ENCODE measurements at places on chromosomes 7 and 10.

GRCh38 chr7:132607656-132608055 is 31.4 kb upstream of the PLXNA4 start:
- H3K36me3 ChIP-seq: no peaks in the 10 kb centered on the region
- DNase-seq: no peak
- H3K4me3 ChIP-seq: no peak overlapping the region
- H3K27ac ChIP-seq: no peak overlapping the region

- H3K4me3 ChIP-seq: no peak overlapping the region
- peaks cover 44% of the 10 kb centered on the region for H3K4me1 ChIP-seq
- peaks cover 6% of the 10 kb centered on the region for H3K36me3 ChIP-seq
- DNase-seq: no peak
Observed at GRCh38 chr7:112254156-112254555, 47.7 kb downstream of the ZNF277 start.

- DNase-seq: no peak
- H3K4me1 ChIP-seq: no peaks in the 10 kb centered on the region
Observed at GRCh38 chr7:111986601-111987000, 219.6 kb downstream of the DOCK4 start.

DNA sequence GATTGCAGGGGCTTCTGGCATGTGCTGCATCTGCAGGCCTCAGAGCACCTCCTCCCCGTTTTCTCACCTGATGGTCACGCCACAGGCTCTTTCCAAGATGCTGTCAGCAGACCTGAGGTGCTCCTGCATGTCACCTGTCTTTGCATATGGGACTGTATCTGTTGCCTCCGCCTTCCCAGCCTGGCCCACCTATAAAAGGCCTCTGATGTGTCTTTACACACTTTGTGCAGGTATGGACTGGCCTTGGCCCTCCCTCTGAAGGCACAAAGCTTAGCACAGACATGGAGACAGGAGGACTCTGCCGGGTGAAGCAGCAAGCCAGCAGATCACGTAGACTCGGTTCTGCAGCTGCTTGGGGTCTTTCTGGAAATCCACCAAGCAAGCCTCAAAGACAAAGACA is 220.9 kb upstream of the PPP2R2D start:
- peaks cover 13% of the 10 kb centered on the region for H3K27me3 ChIP-seq
- H3K27ac ChIP-seq: no peak overlapping the region
- H3K36me3 ChIP-seq: no peaks in the 10 kb centered on the region

DNA sequence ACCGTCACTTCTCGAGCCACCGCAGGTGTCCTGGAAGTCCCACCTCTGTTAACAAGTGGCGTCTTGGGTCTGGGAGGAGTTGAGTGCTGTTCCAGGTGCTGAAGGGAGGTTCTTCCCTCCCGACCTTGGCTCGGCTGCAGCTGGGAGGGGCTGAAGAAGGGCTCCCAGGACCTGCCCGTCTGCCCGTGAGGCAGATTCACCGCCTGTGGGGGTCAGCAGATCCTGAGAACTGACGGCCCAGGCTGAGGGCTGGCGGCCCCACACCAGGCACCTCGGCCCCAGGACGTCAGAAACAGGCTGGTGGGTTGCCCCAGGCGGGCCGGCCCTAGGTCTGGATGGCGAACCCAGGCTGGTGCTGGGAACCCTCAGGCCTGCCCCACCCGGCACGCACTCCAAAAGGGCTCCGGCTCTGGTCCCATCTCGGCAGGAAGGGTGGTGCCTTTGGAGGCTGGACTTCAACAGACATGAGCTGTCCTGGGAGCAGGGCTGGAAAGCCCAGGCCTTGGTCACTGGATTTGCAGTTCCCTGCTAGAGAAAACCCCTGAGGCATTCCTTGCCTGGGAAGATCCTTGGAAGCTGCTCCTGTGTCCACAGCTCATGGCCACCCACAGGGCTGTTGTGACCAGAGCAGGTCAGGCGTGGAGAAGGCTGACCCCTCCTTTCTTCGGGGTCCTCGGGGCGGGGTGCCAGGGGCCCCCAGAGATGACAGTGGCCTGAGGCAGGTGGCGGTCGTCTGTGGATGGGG is 42.6 kb upstream of the CFAP46 start:
- H3K27ac ChIP-seq: no peak overlapping the region
- H3K36me3 ChIP-seq: no peaks in the 10 kb centered on the region
- DNase-seq: no peak
- peaks cover 4% of the 10 kb centered on the region for H3K27me3 ChIP-seq

DNA sequence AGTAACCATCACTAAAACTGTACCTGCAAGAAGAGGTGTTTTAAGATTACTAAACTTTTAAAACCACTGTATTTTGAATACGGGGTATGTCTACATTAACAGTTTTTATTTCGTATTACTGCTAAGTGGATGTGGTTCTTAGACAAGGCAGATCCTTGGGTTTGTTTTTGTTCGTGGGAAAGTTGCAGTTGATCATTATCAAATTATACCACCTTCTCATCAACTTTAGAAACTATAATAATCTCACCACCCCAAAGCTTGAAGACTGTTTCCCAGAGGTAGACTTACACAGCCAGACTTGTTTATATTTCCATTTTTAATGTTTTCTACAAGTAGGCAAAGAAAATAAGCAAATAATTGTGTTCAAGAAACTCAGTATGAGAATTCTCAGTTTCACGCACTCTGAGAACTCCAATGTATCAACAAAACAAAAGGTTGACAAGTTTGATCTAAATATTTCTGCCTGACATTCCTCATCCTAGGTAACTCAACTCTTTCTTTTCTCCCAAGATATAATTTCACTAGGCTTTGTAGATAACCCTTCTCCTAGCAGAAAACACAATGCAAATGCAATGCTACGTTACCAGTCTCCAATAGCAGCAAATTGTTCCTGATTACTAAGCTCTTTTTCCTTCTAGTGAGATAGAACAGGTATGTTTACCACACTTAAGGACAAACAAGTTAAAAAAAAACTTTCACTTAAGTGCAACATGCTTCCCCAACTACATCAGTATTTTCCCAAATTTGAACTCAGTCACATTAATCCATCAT is 36.0 kb downstream of the IGF2BP3 start:
- DNase-seq: no peak
- H3K4me1 ChIP-seq: peaks cover 1% of the 10 kb centered on the region
- H3K27ac ChIP-seq: no peak overlapping the region

DNA sequence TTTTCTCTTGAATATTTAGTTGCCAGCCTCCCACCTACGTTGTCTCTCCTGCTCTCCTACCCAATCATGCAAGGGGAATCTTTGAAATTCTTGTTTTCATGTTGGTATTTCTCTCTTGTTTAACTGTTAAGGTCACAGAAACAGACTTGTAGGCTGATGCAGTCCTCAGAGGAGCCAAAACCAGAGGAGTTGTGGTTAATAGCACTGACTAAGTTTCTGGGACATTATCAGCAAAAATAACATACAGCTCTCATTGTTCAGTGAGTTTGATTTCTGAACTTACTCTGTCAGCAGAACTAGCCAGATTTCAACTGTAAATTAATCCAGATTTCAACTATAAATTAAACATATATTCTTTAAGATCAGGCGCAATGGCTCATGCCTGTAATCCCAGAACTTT is 11.1 kb upstream of the CUL1 start:
- no peaks in the 10 kb centered on the region for H3K4me1 ChIP-seq
- no peak overlapping the region for H3K4me3 ChIP-seq
- no peaks in the 10 kb centered on the region for H3K27me3 ChIP-seq
- no peaks in the 10 kb centered on the region for H3K36me3 ChIP-seq
- DNase-seq: no peak

DNA sequence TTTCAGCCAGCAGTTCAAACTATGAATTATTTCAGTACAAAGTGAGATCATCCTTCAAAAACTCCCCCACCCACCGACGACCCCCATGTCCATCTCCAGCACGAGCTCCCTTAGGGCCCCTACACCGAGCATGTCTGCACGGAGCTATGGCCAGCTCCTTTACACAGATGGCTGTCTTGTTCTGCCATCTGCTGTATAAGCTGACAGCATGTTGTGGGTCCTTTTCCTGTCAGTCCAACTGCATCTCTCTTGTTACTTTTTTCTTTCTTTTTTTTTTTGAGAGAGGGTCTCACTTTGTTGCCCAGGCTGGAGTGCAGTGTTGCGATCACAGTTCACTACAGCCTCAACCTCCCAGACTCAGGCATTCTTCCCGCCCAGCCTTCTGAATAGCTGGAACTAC is 21.6 kb downstream of the NPC1L1 start:
- H3K4me3 ChIP-seq: no peak overlapping the region
- H3K27ac ChIP-seq: no peak overlapping the region
- H3K27me3 ChIP-seq: no peaks in the 10 kb centered on the region
- DNase-seq: no peak
- H3K4me1 ChIP-seq: no peaks in the 10 kb centered on the region

GRCh38 chr7:66629222-66630062 is 761 bp downstream of the KCTD7 start:
- peaks cover 34% of the 10 kb centered on the region for H3K4me1 ChIP-seq
- H3K36me3 ChIP-seq: peaks cover 15% of the 10 kb centered on the region
- H3K27me3 ChIP-seq: no peaks in the 10 kb centered on the region
- H3K27ac ChIP-seq: no peak overlapping the region

- no peak for DNase-seq
- no peaks in the 10 kb centered on the region for H3K36me3 ChIP-seq
Observed at GRCh38 chr10:36423821-36424248, 701.6 kb upstream of the ANKRD30A start.

DNA sequence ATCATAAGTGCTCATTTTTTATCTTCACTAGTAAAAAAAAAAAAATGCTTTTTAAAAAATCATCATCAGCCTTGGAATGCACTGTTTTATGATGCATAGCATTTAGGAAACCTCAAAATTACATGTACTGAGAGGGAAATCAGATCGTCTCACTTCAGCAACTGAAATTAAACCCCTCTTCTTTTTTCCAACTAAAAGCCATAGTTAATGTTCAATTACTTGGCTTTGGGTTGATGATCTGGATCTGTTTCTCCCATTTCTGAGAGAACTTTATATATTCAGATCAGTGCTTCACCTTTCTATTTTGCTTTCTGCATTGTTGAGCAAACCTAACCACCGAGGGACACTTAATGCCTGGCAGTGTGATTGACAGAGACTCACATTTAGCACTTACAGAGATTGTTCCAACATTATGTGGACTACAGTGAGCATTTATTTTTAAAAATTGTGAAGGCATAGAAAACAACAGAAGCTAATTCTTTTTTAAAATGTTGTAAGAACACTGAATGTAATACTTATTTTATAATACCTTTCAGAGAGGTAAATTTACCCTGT is 678.4 kb downstream of the PHTF2 start:
- no peak overlapping the region for H3K27ac ChIP-seq
- H3K4me3 ChIP-seq: no peak overlapping the region
- no peaks in the 10 kb centered on the region for H3K36me3 ChIP-seq
- no peaks in the 10 kb centered on the region for H3K27me3 ChIP-seq

GRCh38 chr10:119505131-119505551 is 37.4 kb downstream of the RGS10 start:
- H3K4me3 ChIP-seq: peak overlapping the region; percentile 51
- peak overlapping the region; percentile 99 for H3K27ac ChIP-seq
- no peak for DNase-seq
- peaks cover 86% of the 10 kb centered on the region for H3K4me1 ChIP-seq

DNA sequence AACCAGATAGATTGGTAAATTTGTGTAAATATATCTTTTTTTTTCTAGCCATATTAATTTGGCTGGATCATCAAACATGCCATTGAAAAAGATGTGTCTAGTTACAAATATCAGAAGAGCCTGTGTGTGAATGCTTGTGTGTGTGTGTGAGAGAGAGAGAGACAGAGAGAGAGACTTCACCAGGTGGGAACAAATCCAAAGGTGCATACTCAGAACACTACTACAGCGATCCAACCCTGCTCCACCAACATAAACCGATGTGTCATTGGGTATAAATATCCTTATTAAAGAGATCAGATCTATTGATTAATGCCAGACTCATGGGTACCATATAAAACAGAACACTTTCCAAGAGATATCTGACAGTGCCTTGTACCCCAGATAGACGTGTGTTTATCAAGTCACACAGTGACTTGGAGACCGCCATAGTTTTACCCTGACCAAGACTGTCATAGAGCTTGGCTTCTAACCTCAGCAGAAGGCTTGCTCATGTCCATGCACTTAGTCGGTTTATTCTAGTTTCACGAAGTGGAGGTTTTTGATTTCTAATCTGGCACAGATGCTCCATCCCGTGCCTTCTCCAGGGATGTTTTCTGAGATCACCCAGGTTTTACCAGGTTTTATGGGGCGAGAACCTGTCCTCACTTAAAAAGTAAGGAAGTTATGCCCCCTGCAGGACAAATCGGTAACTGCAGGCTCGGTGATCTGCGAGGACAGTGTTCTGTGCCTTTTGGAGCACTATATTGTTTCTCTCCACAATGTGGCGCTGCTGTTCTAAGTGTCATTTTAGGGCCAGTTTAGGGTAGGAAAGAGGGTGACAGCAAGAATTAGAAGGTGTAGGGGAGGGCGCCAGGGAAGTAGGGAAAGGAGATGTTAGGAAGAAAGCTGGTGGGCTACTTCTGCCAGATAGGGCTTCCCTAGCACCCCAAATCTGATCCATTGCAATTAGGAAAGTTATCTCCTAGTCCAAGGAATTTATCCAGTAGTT is 29.3 kb upstream of the WNT8B start:
- no peak overlapping the region for H3K27ac ChIP-seq
- peak; percentile 85 for DNase-seq
- H3K27me3 ChIP-seq: no peaks in the 10 kb centered on the region
- no peaks in the 10 kb centered on the region for H3K4me1 ChIP-seq
- H3K4me3 ChIP-seq: no peak overlapping the region
- H3K36me3 ChIP-seq: no peaks in the 10 kb centered on the region

GRCh38 chr7:41970941-41971340 is 266.1 kb downstream of the GLI3 start:
- DNase-seq: no peak
- no peak overlapping the region for H3K27ac ChIP-seq
- no peak overlapping the region for H3K4me3 ChIP-seq
- H3K36me3 ChIP-seq: no peaks in the 10 kb centered on the region

- H3K4me3 ChIP-seq: no peak overlapping the region
- H3K36me3 ChIP-seq: no peaks in the 10 kb centered on the region
- H3K4me1 ChIP-seq: no peaks in the 10 kb centered on the region
- DNase-seq: no peak
- no peak overlapping the region for H3K27ac ChIP-seq
Observed at GRCh38 chr7:45181991-45182855, 24.6 kb downstream of the RAMP3 start.

GRCh38 chr10:5663692-5664427 is 2.5 kb downstream of the ASB13 start:
- H3K27me3 ChIP-seq: no peaks in the 10 kb centered on the region
- no peaks in the 10 kb centered on the region for H3K36me3 ChIP-seq
- H3K27ac ChIP-seq: no peak overlapping the region
- H3K4me1 ChIP-seq: peaks cover 26% of the 10 kb centered on the region
- no peak overlapping the region for H3K4me3 ChIP-seq
- no peak for DNase-seq

- peaks cover 18% of the 10 kb centered on the region for H3K36me3 ChIP-seq
- no peak overlapping the region for H3K4me3 ChIP-seq
- no peaks in the 10 kb centered on the region for H3K27me3 ChIP-seq
- DNase-seq: no peak
- H3K4me1 ChIP-seq: peaks cover 24% of the 10 kb centered on the region
Observed at GRCh38 chr7:129947701-129948100, 5.1 kb downstream of the UBE2H start.

Measured in activated naive CD8-positive, alpha-beta T cell treated with anti-CD3 and anti-CD28 coated beads for 36 hours (primary cell).